Glutamatergic neuron (in vitro differentiated cells): ENCODE measurements at places on chromosomes 2 and 18. TPM values are rescaled to one million over a fixed set of nuclear protein-coding genes. Genes with fewer than 3 reads are reported as not detected.

Gene TRIM43
- total RNA-seq, result 2.3 TPM

Gene SNED1
- total RNA-seq, result 2.8 TPM

DNA sequence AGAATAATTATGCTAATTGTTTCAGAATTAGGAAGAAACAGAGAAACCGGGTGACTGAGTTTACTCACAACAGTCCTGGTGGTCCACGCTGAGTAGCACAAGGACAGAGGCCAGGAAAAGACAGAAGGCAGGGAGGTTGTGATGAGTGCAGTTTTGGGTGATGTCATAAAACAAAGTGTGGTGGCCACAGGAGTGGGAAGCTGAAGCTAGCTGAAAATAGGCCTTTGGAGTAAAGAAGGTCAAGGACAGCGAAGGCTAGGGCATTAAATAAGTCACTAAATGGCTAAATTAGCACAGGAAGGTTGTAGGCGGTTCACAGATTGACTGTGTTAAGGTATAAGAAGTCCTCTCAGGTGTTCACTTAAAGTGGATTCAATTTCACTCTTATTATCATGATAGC, 120.9 kb upstream of the TTN start:
- no peaks in the 10 kb centered on the region for H3K27me3 ChIP-seq
- no peak overlapping the region for H3K4me3 ChIP-seq
- no peak for DNase-seq
- no peak overlapping the region for H3K27ac ChIP-seq
- H3K36me3 ChIP-seq, result no peaks in the 10 kb centered on the region

DNA sequence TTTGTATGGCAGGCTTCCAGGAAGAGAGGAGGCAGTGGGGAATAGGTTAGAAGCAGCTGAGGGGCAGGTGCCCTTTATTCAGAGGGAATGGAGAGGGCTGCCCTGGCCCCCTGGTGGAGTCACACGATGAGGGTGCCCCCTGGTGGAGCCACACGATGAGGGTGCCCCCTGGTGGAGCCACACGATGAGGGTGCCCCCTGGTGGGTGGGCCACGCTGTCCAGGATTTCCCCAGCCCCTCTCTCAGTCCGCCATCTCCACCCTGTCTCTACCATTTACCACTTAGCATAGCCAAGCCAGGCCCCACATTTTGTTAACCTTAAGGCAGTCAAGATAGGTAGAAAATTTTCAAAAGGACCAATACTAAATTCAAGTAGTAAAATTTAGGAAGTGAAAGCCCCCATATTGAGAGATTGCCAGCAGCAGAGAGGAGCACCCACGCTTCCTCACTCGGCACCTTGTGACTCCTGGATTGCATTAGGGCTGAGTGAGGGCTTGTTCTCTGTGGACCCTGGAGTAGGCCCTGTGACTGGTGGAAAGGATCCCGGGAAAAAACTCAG, 10.4 kb upstream of the FAM228A start:
- peaks cover 2% of the 10 kb centered on the region for H3K27me3 ChIP-seq
- H3K4me3 ChIP-seq, result no peak overlapping the region
- H3K27ac ChIP-seq, result no peak overlapping the region
- H3K4me1 ChIP-seq, result peaks cover 4% of the 10 kb centered on the region
- peaks cover 22% of the 10 kb centered on the region for H3K36me3 ChIP-seq
- no peak for DNase-seq

DNA sequence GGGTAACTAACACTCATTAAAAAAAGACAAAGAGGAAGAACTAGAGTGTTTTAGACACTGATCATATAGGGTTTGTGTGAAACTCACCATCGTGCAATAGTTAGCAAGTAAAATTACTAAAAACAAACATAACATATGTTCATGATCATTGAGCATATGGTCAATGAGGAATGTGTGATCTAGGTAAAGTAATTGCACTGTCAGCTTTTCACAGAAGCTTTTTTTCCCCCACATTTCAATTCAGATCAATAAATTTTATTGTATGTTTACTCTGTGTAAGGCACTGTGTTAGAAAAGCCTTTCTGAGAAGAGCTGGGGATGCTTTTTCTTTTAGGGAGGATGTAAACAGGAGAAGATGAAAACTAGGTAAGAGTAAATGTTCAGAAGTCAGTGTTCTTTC, 348.2 kb downstream of the LRP1B start:
- H3K36me3 ChIP-seq, result no peaks in the 10 kb centered on the region
- peak overlapping the region; percentile 14 for H3K4me3 ChIP-seq
- no peak for DNase-seq
- H3K4me1 ChIP-seq, result peaks cover 48% of the 10 kb centered on the region
- peaks cover 8% of the 10 kb centered on the region for H3K27me3 ChIP-seq

GRCh38 chr2:168490946-168491605, 35.0 kb downstream of the CERS6 start:
- H3K4me1 ChIP-seq, result peaks cover 29% of the 10 kb centered on the region
- H3K27ac ChIP-seq, result peak overlapping the region; percentile 52
- no peak for DNase-seq
- peaks cover 2% of the 10 kb centered on the region for H3K27me3 ChIP-seq

DNA sequence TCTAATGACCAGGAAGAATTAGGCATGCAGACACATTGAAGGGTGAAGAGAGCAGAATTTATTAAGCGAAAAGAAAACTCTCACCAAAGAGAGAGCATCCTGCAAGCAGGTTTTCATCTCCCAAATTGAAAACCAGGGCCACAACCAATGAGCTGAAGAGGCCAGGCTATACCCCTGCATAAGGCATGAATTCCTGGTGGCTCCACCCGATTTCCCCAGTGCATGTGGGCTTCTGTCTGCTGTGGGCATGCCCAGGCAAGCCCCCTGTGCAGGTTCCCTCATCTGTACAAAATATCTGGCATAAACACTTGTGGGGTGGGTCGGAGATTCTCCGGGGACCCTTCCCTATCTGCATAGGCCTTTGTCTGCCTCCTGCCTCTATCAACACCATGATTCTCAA, 621.6 kb upstream of the LRRTM1 start:
- no peak overlapping the region for H3K4me3 ChIP-seq
- H3K4me1 ChIP-seq, result peaks cover 8% of the 10 kb centered on the region
- peak; percentile 25 for DNase-seq
- H3K36me3 ChIP-seq, result peaks cover 15% of the 10 kb centered on the region
- H3K27ac ChIP-seq, result peak overlapping the region; percentile 45
- peaks cover 4% of the 10 kb centered on the region for H3K27me3 ChIP-seq

DNA sequence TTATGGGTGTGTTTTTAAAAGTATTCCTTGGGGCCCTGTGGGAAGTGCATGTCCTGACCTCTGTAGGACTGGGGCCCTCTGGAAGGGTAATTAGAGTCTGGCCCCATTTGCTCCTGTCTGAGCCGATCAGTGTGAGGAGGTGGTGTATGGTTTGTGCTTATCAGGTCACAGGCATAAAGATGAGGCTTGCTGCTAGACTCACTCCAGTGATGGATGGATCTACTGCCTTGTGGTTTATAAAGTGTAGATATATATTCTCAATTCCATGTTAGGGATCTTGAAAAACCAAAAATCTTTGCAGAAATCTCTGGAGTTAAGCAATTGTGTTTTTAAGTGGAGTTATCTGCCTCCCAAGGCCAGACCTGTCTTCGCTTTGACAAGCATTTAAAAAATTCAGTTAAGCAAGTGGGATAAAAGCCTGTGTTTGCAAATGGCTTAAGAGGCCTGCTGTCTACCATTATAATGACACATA, 182.4 kb downstream of the PTPRM start:
- H3K4me3 ChIP-seq, result no peak overlapping the region
- H3K27ac ChIP-seq, result no peak overlapping the region
- peaks cover 5% of the 10 kb centered on the region for H3K4me1 ChIP-seq
- peaks cover 13% of the 10 kb centered on the region for H3K36me3 ChIP-seq
- DNase-seq, result no peak
- H3K27me3 ChIP-seq, result no peaks in the 10 kb centered on the region

GRCh38 chr2:100281521-100282438, 40.5 kb downstream of the LONRF2 start:
- no peak overlapping the region for H3K4me3 ChIP-seq
- peaks cover 5% of the 10 kb centered on the region for H3K36me3 ChIP-seq
- peaks cover 5% of the 10 kb centered on the region for H3K27me3 ChIP-seq
- no peak overlapping the region for H3K27ac ChIP-seq
- H3K4me1 ChIP-seq, result peaks cover 31% of the 10 kb centered on the region
- no peak for DNase-seq

DNA sequence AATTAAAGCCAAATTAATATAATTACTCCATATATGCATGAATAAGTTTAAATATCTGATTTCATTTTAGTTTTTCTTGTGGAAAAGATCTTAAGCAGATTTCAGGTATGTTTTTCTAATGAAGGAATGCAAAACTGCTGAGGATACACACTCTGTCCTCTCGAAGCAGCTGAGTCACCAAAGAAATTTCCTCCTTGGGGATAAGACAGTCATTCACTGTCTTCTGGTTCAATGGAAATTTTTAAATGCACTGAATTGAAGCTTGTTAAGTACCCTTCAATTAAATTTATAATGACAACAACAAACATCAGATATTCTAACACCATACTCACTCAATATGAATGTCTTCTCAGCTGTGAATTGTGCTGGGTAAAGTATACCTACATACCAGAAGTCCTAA, 101.5 kb upstream of the DNER start:
- H3K4me1 ChIP-seq, result no peaks in the 10 kb centered on the region
- H3K4me3 ChIP-seq, result no peak overlapping the region
- no peaks in the 10 kb centered on the region for H3K27me3 ChIP-seq

DNA sequence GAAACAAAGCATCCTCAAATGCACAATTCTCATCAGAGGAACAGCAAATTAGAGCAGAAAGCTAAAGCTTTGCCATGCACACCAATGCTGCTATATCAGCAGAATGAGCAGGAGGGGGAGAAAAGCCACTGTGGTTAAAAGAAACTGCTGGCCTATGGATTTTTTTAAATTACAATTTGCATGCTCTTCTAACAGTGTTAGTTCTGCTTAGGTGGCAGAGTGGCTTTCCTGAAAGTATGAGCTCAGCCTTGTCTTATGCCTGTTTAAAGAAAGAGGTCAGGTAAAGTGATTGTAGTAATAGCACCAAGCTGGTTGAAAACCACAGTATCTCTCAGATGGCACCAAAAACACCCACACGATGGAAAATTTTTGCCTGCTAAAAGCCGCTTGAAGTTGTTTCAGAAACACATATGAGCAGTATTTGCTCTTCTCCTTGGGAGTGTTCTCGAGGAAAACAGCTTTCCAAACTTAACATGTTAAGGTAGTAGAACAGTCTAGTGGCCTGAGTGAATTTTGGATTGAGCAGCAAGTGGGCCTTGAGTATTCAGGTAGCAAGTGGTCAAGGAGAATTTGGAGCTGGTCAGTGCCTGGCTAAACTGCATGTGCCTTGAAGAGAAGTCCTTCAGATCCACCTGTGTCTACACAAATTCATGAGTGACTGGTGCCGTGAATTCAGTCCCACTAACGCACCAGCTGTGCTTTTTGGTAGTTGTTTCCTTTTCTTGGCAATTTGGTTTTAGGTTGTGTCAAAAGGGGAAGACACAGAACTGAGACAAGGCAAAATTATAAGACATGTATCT, 19.6 kb upstream of the NDUFV2 start:
- H3K27ac ChIP-seq, result no peak overlapping the region
- H3K4me3 ChIP-seq, result no peak overlapping the region
- no peaks in the 10 kb centered on the region for H3K4me1 ChIP-seq
- DNase-seq, result no peak
- peaks cover 2% of the 10 kb centered on the region for H3K27me3 ChIP-seq
- H3K36me3 ChIP-seq, result no peaks in the 10 kb centered on the region
